Stimulated activated CD8-positive, alpha-beta memory T cell treated with anti-CD3 and anti-CD28 coated beads, Interleukin-2, amount 100 ng/mL, for 48 hours (primary cell): ENCODE measurements at places on chromosomes 4 and X.

DNA sequence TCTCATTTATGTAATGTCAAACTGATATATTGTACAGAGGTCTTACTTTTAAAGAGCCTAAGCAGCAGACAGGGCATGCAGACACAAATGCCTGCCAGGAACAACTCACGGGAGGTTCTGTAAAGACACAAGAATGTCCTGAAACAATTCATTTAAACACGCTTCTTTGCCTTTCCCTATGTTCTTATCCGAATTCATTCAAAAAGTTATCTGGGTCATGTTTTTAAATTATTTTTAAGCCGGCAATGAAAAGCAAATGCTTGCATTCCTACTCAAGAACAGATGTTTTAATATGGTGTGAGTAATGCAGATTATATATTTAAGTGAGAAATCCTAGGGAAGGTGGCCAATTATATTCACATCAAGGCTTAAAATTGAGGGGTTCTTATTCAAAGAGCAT, 192.6 kb downstream of the PDGFC start:
- DNase-seq = no peak

DNA sequence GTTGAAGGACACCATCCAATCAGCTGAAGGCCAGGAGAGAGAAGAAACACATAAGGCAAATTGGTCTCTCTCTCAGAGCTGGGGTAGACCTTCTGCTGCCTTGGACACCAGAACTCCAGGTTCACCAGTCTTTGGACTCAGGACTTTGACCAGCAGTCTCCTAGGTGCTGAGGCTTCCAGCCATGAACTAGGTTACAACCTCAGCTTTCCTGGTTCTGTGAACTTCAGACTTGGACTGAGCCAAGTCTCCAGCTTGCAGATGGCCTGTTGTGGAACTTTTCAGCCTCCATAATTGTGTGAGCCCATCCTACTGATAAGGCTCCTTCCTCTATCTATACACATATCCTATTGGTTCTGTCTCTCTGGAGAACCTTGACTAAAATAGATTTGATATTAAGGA, 20.6 kb upstream of the BBS12 start:
- no peak for DNase-seq

DNA sequence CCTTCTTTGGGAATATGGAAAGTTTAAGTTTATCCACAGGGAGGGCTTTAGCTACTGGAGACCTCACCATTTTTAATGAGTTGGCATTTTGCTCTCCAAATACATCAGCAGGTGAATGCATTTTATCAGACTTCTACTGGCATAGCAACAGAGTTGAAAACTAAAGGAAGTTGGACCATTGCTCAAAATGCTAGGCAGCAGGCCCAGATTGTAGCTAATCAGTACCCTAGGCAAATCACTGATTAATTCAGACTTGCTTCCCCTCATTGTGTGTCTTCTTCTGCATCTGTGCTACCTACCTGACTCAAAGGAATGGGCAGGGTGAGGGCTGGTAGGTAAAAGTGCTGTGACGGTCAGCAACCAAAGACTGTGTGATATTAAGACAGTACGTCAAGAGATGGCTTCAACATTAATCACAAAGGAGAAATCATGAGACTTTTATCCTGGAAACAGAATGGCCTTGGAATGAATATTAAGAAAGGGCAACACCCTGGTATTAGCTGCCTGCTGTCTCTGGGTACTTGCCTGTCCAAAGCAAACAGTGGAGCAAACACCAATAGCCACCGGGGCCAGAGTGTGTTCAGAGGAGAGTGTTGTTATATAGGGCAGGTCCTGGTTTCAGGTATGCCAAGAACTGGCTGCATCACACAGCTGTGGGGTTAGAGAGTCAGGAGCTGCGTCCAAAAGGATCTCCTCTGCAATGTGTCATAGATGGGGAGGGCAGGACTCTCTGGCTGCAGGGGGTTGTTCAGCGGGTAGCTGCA, 17.1 kb upstream of the SMIM20 start:
- no peak for DNase-seq

DNA sequence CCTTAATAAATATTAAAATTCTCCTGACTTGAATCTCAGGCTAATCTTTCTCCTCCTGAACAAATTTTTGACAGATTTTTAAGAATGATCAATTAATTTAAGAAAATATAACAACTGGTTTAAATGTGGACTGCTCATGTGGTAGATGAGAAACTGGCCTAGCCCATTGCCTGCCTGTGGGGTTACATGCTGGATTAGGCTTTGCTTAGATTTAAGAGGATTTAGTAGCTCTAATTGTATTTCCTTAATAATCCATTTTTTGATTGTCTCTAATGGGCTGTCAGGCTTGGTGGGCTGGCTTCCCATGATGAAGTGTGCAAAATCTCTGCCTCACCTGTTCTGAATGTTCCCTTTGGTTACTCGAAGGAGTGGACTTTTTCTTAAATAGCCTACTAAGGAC, 27.8 kb upstream of the LIMCH1 start:
- DNase-seq = no peak

- DNase-seq = no peak
These were observed 23.2 kb upstream of the ADD1 start for GRCh38 chr4:2820216-2820982.

- no peak for DNase-seq
These were observed 37.8 kb downstream of the UCHL1 start for GRCh38 chr4:41294445-41295062.

- no peak for DNase-seq
These were observed 28.4 kb downstream of the ZNF630 start for GRCh38 chrX:48043056-48043455.
